IMR-90 (cell line): ENCODE measurements at places on chromosomes 7 and 10.

DNA sequence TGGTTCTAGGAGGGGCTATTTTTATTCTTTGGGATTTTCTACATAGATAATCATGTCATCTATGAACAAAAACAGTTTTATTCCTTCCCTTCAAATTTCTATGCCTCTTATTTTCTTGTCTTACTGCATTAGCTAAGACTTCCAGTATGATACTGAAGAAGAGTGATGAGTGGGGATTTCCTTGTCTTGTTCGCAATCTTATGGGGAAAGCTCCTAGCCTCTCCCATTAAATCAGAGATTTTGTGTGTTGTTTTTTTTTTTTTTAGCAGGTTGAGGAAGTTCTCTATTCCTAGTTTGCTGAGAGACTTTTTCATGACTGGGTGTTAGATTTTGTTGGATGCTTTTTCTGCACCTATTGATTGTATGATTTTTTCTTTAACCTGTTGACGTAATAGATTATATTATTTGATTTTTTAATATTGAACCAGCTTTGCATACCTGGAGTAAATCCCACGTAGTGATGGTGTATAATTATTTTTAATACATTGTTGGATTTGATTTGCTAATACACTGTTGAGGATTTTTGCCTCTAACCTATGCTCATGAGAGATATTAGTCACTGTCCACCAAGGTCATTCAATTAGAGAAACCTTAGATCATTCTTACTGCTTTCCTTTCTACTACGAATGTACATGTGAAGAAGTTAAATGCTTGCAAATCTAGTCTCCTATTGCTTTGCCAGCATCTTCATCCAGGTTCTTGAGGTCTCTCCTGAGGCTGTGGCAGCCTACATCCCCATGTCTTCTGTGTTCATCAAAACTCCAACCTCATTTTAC, 6.5 kb downstream of the ATP5F1C start:
- no peak for DNase-seq

GRCh38 chr7:11592699-11593098, 239.3 kb downstream of the THSD7A start:
- no peak for DNase-seq

DNA sequence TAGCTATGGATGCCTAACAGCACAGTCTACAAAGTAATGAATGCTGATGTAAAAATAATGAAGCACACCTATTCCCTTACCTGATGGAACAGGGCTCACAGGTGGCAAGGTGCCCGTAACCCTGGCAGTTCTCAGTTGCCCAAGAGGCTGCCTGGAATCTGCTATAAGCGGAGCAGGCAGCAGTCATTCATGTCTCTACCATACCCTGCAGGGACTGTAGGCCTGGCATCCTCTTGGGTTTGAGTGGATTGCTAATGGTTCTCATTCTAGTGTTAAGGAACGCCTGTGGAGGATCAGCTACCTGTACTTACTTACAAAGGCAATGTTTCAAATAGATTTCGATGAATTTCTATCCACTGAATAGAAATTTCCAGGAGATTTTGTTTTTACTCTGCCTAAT, 38.4 kb downstream of the BAIAP2L1 start:
- DNase-seq: no peak

DNA sequence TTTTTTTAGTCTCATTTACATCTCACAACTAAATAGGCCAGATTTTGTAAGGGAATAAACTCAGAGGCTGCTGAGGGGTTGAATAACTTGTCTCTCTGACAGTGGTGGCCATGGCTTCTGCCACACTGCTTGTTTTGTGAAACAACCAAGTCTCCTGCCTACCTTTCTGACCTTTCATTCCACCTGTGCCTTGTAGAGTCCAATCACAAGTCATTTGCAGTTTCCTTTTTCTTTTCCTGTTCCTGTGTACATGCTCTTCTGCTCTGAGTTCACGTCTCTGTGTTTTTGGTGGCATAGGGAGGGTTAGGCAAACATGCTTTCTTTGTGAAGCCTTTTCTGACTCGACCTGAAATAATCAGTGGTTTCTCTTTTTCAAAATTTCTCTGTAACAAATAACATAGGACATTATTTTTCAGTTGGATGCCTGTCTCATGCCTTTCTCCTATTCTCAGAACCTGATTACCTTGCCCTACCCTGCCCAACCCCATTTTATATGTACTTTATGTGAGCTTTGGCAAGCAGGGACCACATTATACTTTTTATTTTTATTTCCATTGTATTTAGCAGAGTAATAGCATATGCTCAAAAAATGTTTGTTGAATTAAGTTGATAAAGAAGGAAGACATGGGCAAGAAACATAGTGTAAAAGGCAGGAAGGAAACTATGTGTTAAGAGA, 81.7 kb downstream of the HDAC9 start:
- DNase-seq: no peak

DNA sequence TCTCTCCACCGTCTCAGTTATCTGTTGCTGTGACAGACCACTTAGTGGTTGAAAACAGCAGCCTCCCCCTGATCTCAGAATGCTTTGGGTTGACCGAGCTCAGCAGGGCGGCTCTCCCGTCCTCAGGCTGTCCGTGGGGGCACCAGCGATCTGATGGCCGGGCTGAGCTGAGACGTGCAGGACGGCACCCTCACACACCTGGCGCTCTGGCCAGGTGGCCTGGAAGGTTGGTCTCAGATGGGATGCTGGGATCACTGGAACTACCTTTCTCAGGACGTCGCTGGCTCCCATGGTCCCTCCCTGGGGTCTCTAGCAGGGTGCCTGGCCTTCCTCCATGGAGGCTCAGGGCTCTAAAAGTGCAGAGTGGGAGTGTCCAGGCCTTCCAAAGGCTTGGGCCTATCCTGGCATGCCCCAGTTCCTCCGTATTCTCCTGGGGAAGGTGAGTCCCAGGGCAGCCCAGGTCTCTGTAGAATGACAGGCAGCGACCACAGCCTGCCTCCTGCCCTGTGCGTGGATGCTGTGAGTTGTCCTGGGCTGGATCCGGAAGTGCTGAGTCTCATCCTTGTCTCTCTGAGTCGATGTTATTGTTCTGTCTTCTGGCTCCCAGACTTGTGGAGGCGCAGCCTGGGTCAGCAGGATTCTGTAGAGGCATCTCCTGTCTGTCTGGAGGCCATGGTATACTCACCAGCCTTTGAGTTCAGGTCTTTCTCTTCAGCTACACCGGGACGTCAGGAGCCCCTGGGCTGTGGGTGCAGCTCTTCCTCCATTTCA, 12.2 kb upstream of the PWWP2B start:
- DNase-seq: no peak

- DNase-seq: peak; percentile 41
Measured at GRCh38 chr10:107442035-107442505, 277.6 kb upstream of the SORCS1 start.

- DNase-seq: no peak
Measured at GRCh38 chr10:102658802-102659201, 14.5 kb downstream of the TRIM8 start.

- no peak for DNase-seq
Measured at GRCh38 chr10:68027429-68027828, 47.7 kb downstream of the HERC4 start.
